Esophagus muscularis mucosa (tissue), 4 donors: ENCODE measurements at places on chromosomes 13 and 19. TPM values are rescaled to one million over a fixed set of nuclear protein-coding genes. Genes with fewer than 3 reads are reported as not detected.
A peak's percentile ranks its signal among the peaks of the same experiment; 100 is the strongest.

- DNase-seq = no peak
These were observed 16.6 kb downstream of the ACTN4 start for GRCh38 chr19:38663957-38664502.

DNA sequence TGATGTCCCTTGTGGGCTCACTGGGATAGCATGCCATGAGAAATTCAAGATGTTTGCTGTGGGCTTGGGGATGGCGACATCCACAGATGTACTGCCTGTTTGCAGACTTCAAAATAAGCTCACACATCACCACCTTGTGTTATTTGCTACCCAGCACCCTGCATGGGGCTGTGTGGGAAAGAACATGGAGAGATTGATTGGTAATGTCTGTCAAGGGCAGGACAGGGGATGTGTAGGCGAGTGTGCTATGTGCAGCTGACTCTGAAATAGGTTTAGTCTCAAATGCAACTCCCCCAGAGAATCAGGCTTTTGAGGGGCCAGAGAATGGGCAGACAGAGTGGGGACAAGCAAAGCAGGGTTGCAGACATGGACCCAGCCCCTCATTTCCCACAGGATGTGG, 24.7 kb downstream of the PNPLA6 start:
- DNase-seq = no peak

GRCh38 chr19:7590256-7590655, 5.4 kb upstream of the CAMSAP3 start:
- DNase-seq = no peak

Gene PTGIR
- total RNA-seq = 9.1 TPM

Gene KASH5
- not detected for total RNA-seq

DNA sequence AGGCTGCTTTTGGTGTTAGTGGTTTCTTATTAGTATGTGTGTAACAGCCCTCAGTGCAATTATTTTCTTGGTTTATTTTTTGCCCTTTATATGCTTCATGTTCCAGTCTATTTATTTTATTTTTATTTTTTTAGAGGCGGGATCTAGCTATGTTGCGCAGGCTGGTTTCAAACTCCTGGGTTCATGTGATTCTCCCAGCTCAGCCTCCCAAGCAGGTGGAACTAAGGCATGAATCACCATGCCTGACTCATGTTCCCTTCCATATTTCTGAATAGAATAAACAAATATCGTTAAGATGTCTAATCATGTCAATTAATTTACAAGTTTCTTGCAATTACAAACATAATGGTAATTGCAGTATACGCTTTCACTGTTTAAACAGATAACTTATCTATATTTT, 11.7 kb downstream of the SKA3 start:
- DNase-seq = no peak

- DNase-seq = no peak
These were observed 58.7 kb upstream of the KLF5 start for GRCh38 chr13:73000027-73000674.

DNA sequence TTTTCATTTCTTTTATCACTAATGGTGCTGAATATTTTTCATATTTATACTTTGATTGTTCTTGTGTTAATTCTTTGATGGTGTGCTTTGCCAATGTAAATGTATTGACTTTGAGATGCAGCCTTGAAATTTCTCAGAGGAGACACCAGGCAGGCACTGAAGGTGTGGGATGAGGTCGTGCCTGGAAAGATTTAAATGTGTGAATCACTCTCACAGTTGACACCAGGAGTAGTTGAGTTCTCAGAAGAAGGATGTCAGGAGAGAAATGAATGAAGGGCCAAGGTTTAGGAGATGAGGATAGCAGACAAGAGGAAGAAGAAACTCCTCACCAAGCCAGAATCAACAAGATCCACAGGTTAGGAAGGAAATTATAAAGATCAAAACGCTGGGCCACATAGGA, 10.1 kb upstream of the KL start:
- no peak for DNase-seq

Gene RFPL4A
- total RNA-seq = not detected

DNA sequence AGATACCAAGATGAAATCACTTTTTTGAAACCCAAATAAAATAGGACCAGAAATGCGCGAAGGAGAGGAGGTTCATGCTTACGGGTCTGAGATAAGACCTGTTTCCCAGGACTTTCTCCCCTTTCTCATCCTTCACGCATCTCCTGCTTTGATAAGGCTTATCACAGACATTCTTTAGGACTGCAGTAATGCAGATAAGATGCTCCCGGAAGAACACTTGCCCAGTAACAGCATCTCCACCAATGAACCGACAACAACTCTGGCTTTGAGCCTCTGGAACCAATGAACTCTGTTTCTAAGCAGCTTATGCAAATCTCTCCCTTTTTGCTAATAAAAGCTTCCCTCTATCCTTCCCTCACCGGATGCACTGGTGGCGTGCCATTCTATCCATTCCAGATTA, 783.4 kb upstream of the ARGLU1 start:
- DNase-seq = no peak

DNA sequence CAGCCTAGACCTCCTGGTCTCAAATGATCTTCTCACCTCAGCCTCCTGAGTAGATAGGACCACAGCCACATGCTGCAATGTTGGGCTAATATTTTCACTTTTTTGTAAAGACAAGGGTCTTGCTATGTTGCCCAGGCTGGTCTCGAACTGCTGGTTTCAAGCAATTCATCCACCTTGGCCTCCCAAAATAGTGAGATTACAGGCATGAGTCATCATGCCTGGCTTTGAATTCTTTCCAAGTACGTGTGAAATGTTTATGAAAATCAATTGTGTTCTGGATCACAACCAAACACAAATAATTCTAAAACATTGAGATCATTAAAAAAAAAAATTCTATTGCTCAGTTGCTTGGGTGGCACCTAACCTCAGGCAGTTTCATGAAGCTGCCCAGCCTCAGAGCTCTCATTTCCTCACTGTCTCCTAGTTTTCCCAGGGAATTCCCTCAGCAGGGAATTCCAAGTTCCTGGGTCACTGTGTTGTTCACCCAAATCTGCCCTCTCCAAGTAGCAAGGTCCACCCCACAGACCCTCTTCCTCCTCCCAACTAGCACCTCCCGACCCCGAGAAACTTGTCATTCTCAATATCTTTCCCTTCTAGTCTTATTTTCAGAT, 44.8 kb downstream of the ING1 start:
- no peak for DNase-seq

DNA sequence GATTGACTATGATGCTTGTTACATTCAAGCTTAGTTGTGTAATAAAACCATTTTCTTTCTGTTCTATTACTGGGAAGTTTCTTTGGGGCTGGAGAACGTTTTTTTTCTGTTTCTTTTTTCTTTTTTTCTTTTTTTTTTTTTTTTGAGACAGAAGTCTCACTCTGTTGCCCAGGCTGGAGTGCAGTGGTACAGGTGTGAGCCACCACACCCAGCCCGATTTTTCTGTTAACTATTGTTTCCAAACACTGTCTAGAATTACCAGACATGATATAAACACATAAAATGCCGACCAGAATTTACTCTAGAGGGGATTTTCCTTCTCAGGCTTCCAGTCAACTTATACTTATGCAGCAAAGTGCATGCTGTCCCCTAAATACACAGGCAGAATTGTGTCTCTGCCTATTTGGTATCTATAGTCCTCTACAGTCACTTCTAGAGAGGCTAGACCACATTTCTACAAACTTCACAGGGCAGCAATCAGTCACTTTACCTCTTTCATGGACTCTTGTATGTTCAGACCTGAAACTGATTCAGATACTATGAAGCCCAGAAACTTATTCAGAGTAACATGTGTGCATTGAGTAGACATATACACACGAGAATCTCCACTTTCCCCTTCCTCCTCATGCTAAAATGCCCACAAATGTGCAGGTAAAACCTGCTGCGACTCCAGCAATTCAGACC, 121.2 kb downstream of the ZNF737 start:
- no peak for DNase-seq

DNA sequence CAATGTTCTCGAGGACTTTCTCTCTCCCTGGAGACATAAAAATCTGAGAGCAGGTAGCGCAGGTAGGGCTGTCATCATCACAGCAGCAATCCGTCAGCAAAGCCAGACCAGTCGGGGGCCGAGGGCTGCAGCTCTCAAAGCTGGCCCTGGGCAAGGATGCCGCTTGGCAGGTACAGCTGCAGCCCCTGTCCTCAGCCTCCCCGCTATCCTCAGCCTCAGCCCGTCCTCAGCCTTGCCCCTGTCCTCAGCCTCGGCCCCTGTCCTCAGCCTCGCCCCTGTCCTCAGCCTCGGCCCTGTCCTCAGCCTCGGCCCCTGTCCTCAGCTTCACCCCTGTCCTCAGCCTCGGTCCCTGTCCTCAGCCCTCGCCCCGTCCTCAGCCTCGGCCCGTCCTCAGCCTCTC, 10.9 kb downstream of the C13orf46 start:
- no peak for DNase-seq

Gene FFAR2
- 1.7 TPM for total RNA-seq

Gene MRPL4
- 78.0 TPM for total RNA-seq

DNA sequence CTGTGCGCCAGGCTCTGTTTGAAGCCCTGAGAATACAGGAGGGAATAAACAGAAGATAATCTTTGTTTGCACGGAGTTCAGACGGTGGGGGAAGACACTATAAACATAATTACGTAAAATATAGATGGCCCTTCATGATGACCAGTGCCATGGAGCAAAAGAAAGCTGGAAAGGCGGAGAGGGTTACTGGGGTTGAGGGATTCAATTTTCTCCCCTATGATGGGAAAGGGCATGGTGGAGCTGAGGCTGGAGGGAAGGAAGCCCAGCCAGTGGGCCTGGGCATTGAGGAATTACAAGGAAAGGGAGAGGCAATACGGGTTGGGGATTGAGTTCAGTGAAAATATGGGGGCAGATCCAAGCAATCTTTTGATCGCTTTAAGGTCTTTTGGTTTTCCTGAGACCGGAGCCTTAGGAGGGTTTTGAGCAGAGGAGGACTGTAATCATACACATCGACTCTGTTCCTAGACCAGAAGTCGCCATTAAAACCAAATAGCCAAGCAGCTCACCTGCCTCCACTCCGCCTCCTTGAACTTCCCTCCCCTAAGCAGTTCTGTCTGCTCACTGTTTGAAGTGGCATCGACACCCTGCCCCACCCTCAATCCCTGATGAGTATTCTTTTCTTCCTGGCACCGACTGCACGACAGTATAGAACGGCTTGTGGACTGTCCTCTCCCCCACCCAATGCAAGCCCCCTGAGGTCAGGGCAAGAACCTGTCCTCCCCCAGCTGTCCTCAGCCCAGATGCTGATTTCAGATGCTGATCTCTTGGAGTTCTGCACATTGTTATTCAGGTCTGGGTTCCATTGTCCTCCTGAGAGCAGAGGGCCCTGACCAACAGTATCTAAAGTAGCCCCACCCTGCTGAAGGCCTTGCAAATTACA, 813 bp upstream of the ZNF296 start:
- no peak for DNase-seq

GRCh38 chr19:47032171-47032811, 12.7 kb downstream of the NPAS1 start:
- no peak for DNase-seq

- no peak for DNase-seq
These were observed 7.3 kb downstream of the NPAS1 start for GRCh38 chr19:47026889-47027288.

DNA sequence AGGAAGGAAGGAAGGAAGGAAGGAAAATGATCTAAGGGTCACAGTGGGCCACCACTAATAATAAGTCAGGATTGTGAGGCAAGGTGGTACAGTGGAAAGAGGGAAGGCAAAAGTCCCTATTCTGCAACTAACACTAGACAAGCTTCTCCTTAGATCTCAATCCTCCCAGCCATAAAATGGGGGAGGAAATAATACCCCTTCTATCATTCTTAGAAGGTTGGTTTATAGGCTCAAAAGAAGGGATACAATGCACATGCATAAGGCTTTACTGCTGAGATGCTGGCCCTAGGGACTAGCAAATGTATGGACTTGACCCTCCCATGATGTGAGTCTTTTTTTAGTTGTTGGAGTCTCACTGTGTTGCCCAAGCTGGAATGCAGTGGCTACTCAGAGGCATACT, 167.7 kb upstream of the ZNF507 start:
- no peak for DNase-seq

Gene CEACAM19
- 2.5 TPM for total RNA-seq

DNA sequence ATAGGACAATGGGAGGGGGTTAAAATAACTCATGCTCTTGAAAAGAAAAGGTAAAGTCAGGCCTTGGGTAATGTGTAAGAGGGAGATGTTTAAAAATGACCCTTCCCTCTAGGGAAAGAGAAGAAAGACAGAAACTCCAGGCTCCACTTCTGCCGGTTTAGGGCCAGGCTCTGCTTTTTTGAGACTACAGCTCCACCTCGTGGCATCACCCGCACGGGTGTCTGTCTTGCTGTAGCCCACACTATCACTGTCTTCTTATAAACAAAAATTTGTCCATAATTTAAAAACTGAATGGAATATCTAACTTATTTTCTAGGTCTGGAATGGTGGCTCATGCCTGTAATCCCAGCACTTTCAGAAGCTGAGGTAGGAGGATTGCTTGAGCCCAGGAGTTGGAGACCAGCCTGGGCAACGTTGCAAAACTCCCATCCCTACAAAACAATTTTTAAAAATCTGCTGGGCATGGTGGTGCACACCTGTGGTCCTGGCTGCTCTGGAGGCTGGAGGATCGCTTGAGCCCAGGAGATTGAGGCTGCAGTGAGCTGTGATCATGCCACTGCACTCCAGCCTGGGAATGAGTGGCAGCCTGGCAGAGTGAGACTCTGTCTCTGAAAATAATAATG, 65.1 kb upstream of the GTF3A start:
- DNase-seq = no peak

Gene KIR2DL1
- total RNA-seq = not detected

DNA sequence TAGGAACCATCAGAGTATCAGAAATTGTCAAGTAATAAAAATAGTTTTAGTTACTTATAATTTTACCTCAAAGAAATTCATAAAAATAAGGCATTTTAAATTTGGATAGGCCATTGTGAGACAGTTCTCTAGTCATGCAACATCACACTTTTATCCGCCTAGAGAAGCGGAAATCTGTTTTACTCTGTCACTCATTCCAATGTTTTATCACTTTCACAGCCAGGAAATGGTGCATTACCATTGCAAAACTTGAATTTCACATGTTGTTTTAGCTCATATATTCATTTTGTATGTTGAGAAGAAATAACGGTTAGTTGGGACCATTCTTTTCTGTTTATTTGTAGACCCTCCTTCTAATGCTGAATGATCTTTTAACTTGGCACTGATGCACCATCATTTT, 427.2 kb downstream of the GPC6 start:
- no peak for DNase-seq

Gene BLOC1S3
- 21.6 TPM for total RNA-seq

GRCh38 chr19:19591133-19591825, 27.2 kb downstream of the PBX4 start:
- no peak for DNase-seq

Gene GNG7
- total RNA-seq = 13.3 TPM

- peak; percentile 47 for DNase-seq
These were observed 123.8 kb downstream of the RNF17 start for GRCh38 chr13:24887759-24888158.
